ENCODE measurements at places on chromosomes 2 and 18. TPM values are rescaled to one million over a fixed set of nuclear protein-coding genes. Genes with fewer than 3 reads are reported as not detected.

CABLES1 gene
- 24.9 TPM for total RNA-seq

SLC5A7 gene
- not detected for total RNA-seq

IKZF2 gene
- total RNA-seq, result 4.0 TPM

ZAP70 gene
- 93.4 TPM for total RNA-seq

QPCT gene
- total RNA-seq, result 50.6 TPM

AMER3 gene
- 0.18 TPM for total RNA-seq

POTEJ gene
- not detected for total RNA-seq

GRCh38 chr2:42169874-42170521, 845 bp downstream of the EML4 start:
- no peaks in the 10 kb centered on the region for H3K27me3 ChIP-seq
- H3K4me3 ChIP-seq, result no peak overlapping the region
- DNase-seq, result peak; percentile 4
- no peaks in the 10 kb centered on the region for H3K36me3 ChIP-seq
- no peak overlapping the region for H3K27ac ChIP-seq

DNA sequence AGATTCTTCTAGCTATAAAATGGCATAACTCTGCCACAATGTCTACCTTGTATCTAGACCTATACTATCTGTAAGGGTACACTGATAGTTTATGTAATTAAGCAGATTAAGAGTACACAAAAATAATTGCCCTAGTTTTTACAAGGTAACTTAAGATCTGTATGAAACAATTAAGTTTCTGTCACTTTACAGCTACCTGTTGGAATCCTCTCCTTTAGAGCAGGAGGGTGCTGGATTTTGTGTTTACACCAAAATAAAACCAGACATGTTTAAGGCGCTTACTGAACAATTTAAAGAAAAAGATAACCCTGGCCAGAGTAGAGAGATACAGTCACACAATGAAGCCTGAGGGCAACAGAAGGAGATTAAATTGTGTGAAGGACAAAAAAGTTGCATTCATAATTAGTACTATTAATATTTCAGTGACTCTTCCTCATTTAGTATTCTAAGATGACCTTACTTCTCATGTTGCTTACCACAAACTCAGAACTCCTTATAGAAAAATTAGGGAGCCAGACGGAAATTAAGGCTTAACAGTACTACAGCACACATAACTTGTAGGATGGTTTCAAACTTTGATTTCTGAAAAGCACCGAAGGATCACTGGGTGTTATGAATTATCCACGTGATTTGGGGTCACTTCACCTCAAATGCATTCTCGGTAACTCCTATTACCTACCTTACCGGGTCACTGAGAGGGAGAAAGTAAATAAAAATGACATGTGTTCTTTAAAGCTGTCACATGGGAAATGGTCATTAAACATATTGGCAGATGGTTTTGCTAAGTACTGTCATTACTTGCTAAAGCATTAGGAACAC, 1.0 kb downstream of the DARS1 start:
- peak overlapping the region; percentile 96 for H3K27ac ChIP-seq
- no peak for DNase-seq
- H3K4me1 ChIP-seq, result peaks cover 30% of the 10 kb centered on the region
- peaks cover 4% of the 10 kb centered on the region for H3K27me3 ChIP-seq
- peak overlapping the region; percentile 95 for H3K4me3 ChIP-seq

GRCh38 chr2:219679571-219679970, 52.1 kb downstream of the SLC4A3 start:
- H3K4me1 ChIP-seq, result peaks cover 6% of the 10 kb centered on the region
- H3K4me3 ChIP-seq, result no peak overlapping the region
- peaks cover 4% of the 10 kb centered on the region for H3K27me3 ChIP-seq

GRCh38 chr2:37020212-37020886, 54.0 kb upstream of the STRN start:
- H3K36me3 ChIP-seq, result peaks cover 13% of the 10 kb centered on the region
- H3K4me1 ChIP-seq, result peaks cover 14% of the 10 kb centered on the region
- no peak for DNase-seq
- H3K27ac ChIP-seq, result no peak overlapping the region
- H3K4me3 ChIP-seq, result no peak overlapping the region

GRCh38 chr2:45124456-45124855, 115.2 kb upstream of the SIX2 start:
- no peaks in the 10 kb centered on the region for H3K36me3 ChIP-seq
- DNase-seq, result no peak
- H3K4me3 ChIP-seq, result no peak overlapping the region
- H3K27ac ChIP-seq, result no peak overlapping the region
- no peaks in the 10 kb centered on the region for H3K27me3 ChIP-seq
- no peaks in the 10 kb centered on the region for H3K4me1 ChIP-seq
